SK-N-MC (cell line): ENCODE measurements at places on chromosomes 3 and 15.

- no peak for DNase-seq
Measured at GRCh38 chr3:132254076-132254755, 63.0 kb upstream of the ACP3 start.

DNA sequence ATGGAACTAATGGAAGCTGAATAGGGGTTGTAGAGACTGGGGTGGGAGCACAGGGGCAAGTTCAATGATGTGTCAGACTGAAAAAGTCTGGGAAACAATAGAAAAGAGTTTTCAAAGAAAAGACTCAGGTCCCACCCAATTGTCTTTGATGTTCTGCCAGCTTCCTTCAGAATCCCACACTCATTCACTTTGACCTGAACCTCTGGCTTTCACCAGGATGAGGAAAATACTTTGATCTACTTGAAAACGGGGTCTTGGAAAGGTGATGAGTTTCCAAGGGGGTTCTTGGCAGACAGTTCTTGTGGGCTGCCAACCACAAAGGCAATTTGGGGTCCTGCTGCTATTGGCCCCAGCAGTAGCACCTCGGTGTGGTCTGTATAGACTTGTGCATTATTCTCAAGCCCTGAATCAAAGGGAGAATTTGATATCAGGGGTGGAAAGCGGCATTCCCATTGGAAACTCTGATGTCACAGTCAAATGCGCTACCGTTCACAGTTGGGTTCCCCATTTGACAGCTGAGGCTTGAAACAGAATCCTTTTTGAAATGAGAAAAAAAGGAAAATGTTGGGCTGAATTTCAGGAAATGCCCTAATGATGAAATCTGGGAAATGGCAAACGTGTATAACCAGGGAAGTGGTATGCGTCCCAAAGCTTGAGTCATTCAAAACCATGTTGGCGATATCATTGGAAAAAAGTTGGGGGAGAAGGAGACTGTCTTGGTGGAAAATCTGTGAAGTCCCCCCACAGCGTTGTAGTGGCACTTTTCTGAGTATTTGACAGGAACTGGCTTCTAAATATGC lies 229.2 kb upstream of the LRTM1 start:
- no peak for DNase-seq

- DNase-seq = no peak
Measured at GRCh38 chr3:189954733-189955665, 165.7 kb downstream of the P3H2 start.

DNA sequence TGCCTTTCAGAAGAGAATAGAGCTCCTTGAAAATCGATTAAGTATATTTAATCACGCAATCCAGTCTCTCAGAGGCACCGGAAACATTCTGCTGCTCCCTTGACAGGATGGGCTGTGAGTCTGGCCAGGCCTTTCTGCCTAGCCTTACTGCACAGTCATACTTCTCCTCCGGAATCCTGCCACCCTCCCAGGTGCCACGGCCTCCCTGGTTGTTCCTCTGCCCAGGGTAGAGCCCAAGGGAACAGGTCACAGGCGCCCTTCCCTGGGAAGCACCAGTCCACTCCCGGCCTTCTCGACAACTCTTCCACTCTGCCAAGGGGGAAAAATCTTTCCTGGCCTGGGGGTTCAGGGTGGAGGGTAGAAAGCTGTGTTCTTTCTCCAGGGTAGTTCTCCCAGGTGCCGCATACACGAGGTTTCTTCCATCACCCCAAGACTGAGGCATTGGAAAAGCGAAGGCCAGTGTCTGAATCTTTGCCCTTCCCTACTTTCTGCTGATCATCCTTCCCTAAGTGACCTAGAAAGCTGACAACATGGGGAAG lies 17.4 kb upstream of the SYNM start:
- DNase-seq = no peak

- no peak for DNase-seq
Measured at GRCh38 chr15:91549581-91549980, 303.9 kb upstream of the SLCO3A1 start.

- no peak for DNase-seq
Measured at GRCh38 chr3:59605318-59605717, 555.5 kb upstream of the CFAP20DC start.

- DNase-seq = no peak
Measured at GRCh38 chr15:26433818-26434217, 339.0 kb downstream of the GABRB3 start.

GRCh38 chr15:57827971-57828370 lies 121.5 kb downstream of the POLR2M start:
- no peak for DNase-seq

GRCh38 chr3:87351937-87352336 lies 75.6 kb upstream of the POU1F1 start:
- no peak for DNase-seq

DNA sequence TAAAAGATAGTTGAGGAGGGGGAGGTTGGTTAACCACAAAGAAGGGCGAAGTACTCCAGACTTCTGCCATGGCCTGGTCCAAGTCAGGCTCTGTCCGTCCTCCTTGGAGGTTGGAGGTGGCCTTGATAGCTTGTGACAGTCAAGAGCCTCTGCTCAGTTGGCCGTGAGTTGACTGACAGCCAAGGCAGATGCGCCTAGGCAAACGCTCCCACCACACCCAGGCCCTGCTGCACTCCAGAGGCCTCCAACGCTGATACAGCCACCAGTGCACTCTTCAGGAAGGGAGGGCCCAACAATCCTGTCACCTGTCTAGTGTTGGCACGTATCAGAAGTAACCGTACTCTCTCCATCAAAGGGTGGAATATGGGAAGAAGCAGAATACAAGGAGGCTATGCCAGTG lies 9.3 kb downstream of the RBPMS2 start:
- DNase-seq = no peak

DNA sequence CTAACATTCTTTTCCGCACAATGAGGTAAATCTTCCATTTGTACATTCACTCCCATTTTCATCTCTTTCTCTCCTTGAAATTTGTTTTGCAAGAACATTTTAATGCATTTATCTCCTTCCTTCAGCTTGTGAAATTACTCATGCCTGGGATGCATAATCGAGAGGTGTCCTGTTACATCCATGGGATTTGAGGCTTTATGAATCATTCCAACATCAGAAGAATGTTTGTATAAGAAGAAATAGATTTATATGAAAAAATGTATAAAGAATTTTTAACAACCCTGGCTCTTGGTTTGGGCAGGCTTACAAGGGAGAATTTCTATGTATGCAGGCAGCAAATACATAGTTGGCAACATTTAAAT lies 93.2 kb upstream of the MBNL1 start:
- no peak for DNase-seq

DNA sequence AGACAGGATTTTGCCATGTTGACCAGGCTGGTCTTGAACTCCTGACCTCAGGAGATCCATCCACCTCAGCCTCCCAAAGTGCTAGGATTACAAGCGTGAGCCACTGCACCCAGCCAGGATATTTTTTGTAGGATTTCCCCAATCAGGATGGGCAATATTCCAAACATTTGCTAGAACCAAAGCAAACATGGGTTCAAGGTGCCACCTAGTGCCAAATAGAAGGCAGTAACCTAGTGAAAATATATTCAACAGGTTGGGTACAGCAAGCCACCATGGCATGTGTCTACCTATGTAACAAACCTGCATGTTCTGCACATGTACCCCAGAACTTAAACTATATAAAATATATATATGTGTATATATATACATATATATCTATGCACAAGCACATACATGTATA lies 185.9 kb upstream of the CADM2 start:
- DNase-seq = no peak

- no peak for DNase-seq
Measured at GRCh38 chr3:197196192-197196591, 102.2 kb downstream of the DLG1 start.

DNA sequence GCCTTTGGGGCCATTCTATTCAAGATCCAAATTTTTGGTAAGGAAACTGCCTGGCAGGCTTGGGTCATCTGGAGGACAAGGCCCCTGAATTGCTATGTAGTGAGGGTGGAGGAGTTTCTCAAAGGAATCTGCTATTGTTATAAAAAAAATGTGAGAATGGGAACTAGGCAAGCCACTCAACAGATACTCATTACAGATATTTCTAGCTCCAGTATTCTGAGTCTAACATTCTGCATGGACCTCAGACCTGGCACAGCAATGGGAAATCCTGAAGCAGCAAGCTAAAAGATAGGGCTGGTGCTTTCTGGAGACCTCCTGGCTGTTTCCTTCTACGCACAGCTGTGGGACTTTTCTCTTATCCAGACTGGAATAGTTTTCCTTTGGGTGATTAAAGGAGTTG lies 430.7 kb upstream of the RBMS3 start:
- DNase-seq = no peak

DNA sequence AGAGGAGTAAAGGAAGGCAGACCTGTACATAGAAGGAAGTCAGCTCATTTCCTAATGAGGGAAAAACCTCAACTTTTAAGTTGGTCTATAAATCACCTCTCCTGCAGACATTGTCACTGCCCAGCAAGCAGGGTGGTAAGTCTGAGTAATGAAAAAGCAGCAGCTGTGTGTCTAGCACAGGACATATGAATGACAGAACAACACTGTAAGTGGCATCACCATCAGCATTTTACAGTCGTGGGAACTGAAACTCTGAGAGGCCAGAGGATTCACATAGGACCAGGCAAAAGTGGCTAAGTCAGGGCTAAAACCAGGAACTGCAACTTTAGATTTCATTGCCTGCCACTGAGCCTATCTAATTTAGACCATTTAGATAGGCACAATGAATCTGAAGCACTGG lies 235.6 kb downstream of the CLSTN2 start:
- DNase-seq = no peak

- DNase-seq = no peak
Measured at GRCh38 chr3:16369276-16369675, 104.3 kb downstream of the OXNAD1 start.

DNA sequence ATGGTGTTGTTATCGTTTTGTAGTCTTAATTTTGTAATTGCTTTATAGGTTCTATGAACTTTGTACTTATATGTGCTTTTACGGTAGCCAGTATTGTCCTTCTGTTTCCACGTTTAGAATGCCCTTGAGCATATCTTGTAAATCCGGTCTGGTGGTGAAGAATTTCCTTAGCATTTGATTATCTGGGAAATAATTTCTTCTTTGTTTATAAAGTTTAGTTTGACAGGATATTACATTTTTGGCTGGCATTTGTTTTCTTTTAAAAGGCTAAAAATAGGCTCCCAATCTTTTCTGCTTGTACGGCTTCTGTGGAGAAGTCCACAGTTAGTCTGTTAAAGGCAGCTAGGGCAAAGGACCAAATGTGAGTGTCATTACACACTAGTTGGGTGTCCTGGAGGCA lies 36.7 kb downstream of the SPESP1 start:
- no peak for DNase-seq

DNA sequence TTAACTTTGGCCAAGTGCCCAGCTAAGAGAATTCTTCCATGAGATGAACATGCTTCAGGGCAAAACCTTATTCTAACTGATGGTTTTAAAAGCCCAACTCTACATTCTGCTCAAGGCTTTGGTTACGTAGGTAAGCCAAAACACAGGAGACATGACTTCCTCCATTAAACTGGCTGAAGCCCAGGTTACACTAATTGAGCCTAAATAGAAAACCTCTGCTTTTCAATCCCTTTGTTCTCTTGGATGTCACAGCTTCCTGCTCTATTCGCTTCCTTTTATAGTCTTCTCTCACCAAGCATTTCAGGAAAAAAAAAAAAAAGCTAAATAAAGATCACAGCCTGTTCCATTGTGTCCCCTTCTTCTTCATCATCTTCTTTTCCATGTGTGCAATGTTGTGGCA lies 420.4 kb downstream of the TIGIT start:
- no peak for DNase-seq

DNA sequence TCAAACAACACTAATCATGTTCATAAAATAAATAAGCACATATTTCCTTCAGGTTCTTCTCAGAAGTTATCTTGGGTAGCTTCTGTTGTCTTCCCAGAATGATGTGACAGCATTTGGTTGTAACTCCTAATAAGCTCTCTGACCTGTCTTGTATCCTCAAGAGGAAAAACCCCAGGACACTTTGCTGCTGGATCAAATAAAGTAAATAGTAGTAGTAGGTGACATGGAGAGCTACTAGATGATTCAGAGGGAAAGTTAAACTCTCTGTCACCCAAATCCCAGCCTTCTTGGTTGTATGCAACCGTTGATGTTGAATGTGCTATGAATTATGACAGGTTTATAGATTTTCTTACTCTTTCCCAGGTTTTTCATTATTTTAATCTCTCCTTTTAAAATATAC lies 143.0 kb downstream of the ARPP21 start:
- DNase-seq = no peak
